ENCODE measurements at places on chromosomes 16 and 17.

GRCh38 chr16:88738151-88739084 lies 32.1 kb downstream of the CTU2 start:
- DNase-seq: no peak

- DNase-seq: peak; percentile 86
Measured at GRCh38 chr17:17440010-17440843, 36.6 kb upstream of the MED9 start.

DNA sequence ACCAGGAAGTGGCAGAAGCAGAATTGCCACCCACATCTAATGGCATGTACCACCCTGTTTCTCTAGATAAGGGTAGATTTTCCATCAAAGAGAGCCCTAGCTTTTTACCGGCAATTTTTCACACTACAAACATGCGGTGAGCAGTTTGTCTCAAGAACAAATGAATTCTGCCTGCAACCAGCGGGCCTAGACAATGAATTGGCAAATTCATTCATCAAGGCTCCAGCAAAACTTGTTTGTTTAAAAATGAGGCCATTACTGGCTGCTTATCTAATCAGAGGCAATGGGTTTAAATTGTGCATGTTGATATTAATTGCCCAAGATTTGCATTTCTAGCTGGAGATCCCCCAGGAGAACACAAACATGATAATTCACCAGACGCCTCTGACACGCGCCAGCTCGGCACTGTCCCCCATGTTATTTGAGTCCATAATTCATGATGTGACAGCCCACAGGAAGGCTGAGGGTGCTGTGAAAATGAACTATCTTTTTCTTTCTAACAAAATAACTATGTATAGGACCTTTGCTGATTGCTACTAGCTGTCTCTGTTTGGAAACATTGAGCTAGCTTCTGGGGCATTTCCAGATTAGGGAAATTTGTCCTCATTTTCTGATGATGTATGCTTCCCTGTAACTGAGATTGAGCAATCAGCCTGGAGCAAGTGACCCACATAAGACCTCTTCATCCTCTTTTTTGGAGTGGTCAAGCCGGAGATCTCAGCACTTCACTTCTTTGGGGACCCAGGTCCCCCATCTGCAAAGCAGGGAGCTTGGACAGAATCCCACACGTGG lies 80.8 kb downstream of the CNGB1 start:
- DNase-seq: no peak

GRCh38 chr17:76407509-76407908 lies 23.1 kb downstream of the SPHK1 start:
- DNase-seq: no peak

DNA sequence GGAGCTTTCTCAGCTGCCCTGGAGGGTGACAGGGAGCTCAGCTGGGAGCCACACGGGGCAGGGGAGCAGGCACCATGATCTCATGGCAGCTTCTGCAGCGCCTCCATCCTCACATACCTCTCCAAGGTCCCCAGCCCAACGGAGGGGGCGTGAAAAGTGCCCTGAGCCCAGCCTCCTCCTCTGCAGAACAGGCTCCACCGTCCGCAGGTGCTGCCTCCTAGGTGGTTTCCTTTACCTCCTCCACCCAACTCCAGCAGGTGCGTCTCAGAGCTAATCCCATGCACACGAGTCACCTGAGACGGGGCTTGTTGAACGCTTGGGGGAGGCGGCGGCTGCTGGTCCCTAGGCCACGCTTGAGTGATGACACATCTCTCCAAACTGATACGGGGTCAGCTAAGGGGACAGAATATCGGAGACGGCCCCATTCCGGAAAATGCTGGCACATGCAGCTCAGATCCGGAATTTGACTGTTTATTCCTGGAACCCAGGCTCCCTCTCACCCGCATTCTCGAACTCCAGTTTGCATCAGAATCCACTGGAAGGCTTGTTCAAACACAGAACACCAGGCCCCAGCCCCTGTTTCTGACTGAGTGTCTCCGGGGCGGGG lies 387 bp upstream of the SLC38A8 start:
- DNase-seq: peak; percentile 11

- DNase-seq: no peak
Measured at GRCh38 chr17:15507896-15508295, 40.5 kb upstream of the CDRT4 start.

- DNase-seq: no peak
Measured at GRCh38 chr16:81696961-81697615, 82.0 kb upstream of the PLCG2 start.

DNA sequence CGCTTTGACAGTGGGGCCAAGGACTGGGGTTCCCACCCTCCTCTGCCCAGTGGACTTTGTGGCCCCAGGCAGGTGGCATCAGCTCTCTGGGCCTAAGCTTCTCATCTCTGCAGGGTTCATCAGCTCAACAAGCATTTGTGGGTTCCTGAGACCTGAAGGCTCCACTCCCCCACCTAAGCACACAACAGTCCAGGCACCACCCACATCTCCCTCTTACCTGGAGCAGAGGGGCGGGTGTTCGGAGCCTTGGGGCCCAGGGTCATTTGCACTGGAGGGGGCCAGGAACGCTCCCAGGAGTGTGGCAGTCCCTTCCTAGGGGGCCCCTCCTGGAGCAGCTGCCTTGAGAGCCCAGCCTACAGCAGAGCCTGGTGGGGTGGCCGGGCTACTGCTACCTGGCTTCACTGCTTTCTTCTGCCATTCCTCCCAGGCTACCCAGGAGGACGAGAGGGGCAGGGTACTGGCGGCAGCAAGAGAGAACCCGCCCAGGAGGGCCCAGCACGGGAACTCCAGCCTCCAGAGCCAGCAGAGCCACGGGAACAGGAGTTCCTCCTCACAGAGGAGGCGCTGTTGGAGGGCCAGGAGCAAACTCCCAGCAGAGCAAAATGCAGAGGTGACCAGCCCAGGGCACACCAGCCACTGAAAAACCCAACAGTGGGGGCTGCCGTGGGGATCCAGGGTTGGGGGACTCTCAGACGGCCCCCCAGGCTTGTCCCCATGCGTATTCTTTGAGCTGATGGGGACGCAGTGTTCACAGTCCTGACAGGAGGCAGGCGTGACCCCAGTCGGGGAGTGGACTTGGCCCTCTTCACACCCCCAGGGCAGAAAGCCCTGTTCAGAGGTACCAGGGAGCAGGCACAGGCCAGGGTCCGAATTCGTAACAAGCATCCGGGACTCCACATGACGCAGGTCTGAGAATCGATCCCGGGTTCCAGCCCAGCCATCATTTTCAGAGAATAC lies 35.1 kb upstream of the SLC38A10 start:
- no peak for DNase-seq

DNA sequence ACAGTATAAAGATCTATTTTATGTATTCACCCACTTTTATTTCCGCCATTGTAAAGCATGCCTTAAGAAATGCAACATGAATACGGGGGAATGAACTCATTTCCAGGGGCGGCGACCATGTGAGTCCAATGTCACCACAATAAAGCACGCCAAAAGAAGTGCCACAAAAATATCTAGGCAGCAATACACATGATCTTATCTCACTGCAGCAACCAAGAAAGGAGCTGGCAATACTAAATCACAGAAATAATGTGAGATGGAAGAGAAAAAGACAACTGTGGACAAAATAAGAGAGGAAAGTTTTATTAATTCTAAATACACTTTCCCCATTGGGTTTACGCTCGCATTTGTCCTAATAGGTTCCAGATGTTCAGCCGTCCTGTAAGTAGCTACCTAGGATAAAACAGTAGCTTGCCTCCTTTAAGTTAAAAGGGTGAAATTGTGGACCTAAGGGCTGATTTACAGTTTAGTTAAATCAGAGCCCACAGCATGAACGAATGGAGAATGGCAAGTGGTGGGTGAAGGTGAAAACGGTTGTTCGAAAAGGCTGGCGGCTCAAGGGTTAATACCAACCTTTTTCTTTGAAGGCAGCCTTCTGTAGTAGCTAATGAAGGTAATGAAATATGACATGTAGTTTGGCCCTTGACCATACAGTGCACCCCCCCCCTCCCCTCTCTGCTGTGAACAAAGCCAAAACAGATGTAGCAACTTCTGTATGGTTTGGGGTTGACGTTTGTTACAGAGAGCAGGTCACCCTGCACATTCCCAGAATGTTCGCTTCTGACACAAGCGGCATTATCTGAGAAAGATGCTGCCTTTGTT lies 504.2 kb upstream of the PSMD7 start:
- no peak for DNase-seq

GRCh38 chr17:20997711-20998570 lies 44.9 kb downstream of the USP22 start:
- DNase-seq: no peak

- DNase-seq: no peak
Measured at GRCh38 chr17:80712089-80712488, 167.5 kb downstream of the RPTOR start.

- DNase-seq: no peak
Measured at GRCh38 chr16:51696376-51696775, 545.3 kb upstream of the SALL1 start.

DNA sequence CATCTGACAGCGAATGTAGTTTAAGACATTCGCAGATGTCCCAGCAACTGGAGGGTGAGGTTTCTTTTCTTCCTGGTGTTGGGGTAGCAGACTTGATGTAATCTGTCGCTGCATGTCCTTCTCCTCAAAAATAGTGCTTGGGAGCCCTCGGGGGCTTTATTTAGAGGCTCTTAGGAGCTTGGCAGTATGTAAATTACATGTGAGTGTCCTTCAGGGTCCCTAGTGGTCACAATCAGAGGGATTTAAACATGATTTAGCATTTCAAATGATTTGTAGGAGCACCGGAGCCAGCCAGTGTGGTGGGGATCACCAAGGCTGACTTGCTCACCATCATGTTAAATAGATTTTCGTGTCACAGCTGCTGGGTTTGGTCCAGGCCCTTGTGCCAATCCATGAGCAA lies 8.8 kb upstream of the SALL1 start:
- DNase-seq: no peak

Data from NCI-H774 (cell line).